COLO829 (cell line): ENCODE measurements at places on chromosomes 4 and X.

DNA sequence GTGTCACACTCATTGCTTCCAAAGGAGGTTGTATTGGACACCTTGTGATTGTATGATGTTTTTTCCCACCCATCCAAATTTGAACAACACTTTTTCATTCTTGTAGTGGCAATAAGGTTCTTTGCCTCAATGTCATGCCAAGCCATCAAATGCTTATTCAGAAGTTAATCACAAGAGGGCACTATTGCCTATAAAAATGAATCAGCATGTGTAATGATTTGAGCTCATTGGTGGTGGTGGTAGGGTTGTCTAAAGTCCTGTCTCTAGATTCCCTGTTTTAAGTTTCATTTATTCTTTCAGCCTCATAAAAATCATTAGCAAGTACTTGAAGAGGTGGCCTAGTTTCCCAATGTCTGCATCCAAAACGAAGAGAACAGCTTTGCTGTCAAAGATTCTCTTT is 37.0 kb downstream of the IRS4 start:
- DNase-seq, result peak; percentile 22

GRCh38 chrX:136196691-136197155 is 49.4 kb downstream of the FHL1 start:
- DNase-seq, result no peak

- DNase-seq, result no peak
These were observed 877.8 kb downstream of the FAM133A start for GRCh38 chrX:94551831-94552230.

DNA sequence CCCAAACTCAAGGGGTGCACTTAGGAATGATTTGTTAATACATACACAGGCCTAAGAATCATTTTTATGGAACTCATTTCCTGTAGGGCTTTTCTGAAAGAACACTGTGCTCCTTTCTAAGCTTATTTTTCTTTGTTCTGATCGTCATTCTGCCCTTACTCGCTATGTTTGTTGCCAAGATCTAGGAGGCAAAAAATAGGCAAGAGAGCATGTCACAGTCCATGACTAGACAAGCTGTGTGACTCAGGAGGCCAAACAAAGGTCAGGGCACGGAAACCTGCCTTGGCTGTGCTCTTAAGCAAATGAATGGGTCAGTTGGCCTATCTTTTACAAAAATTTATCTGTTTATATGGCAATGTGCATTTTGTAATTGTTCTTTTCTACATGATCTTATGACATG is 42.5 kb upstream of the C1GALT1C1 start:
- peak; percentile 68 for DNase-seq

- DNase-seq, result no peak
These were observed 58.2 kb upstream of the FAM9C start for GRCh38 chrX:13102636-13103035.
